ENCODE measurements at places on chromosomes 2 and 18.

- no peak for DNase-seq
Observed at GRCh38 chr2:108946442-108946841, 42.6 kb downstream of the EDAR start.

GRCh38 chr2:20317197-20317596 is 33.4 kb downstream of the PUM2 start:
- no peak for DNase-seq

- no peak for DNase-seq
Observed at GRCh38 chr2:188971432-188971861, 2.7 kb upstream of the COL3A1 start.

DNA sequence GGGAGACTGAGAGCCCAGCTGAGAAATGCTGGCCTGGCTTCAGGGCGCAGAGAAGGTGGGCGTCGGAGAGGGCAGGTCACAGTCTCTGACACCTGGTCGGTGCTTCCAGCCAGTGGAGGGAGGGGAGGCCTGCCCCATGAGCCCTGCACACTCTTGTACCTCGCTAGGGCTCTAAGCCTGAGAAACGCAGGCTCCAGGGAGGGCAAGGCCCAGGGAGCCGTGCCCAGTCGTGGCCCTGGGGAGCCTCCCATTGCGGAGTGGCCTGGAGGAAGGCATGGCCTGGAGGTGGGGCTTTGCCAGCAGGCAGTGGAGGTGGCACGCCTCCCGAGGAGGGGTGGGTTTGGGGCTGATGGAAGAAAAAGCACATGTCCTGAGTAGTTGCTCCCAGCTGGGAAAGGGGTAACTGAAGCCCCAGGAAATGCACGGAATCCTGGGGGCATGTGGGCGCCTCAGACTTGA is 39.0 kb downstream of the MTERF4 start:
- DNase-seq: peak; percentile 50

GRCh38 chr2:237661270-237661669 is 33.9 kb downstream of the LRRFIP1 start:
- no peak for DNase-seq

GRCh38 chr2:231429901-231430300 is 34.4 kb downstream of the NCL start:
- DNase-seq: no peak
